ENCODE measurements at places on chromosomes 12 and 14.

GRCh38 chr12:94427501-94428381 lies 31.9 kb downstream of the CEP83 start:
- no peak for DNase-seq

DNA sequence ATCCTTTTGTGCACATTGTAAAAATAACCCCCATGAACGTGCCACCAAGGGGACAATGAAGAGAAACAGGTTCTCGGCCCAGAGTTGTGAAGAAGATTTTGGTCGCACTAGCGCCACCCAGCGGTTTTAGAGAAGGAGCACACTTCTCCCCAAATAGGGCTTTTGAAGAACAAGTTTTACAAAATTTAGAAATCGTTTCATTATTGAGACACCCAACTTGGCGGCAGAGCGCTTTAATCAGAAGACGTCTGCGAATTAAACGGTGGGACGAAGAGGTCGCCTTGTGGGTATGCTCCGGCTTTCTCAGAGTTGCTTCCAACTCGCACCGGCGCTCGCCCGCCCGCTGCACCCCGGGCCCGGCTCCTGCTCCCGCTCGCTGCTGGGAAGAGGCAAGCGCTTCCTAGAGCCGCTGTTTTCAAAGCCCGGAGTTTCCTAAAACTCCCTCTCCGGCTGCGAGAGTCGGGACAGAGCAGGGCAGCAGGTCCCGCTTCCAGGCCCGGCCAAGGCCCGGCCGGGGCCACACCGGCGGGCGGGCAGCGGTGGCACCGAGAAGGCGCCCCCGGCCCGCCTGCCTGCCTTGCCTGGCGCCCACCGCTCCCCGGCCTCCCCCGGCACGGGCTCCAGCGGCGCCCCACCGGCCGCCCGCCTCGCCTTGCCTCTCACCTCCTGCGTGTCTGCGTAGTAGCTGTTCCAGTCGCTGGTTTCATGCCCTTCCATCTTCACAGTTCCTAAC lies 645 bp downstream of the FOXA1 start:
- DNase-seq = no peak

DNA sequence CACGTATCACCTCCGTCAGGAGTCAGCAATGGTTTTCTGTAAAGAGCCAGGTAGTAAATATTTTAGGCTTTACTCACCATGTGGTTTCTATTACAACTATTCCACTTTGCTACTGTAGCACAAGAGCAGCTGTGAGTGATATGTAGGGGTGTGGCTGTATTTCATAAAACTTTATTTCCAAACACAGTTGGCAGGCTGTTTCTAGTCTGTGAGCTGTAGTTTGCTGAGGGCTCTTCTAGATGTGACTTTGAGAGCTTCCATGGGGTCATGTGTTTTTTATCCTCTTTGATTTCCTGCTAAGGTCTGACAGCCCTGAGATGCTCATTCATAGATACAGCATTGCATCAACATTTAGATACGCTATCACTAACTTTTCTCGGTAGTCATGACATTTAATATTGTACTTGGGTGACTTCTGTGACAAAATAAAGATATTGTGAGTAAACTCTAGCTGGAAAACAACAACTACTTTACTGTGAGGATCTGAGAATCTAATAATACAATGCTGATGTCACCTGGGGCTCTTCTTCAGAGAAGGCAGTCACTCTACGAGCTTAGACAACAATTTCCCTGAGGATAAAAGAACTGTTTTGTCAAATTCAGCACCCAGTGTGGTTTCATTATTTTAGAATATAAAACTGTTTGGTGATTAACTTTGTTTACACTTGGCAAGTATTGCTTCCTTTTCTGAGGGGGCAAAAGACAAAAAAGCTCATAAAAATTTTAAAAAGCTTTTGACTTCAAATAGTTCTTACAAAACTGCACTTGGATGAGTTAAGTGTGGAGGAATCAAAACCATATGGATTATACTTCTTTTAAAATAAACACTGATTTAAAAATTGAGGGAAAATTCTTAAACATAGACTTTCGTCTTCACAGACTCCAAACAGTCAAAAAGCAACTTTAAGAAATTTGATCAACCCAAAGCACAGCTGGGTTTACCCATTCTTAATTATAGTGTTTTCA lies 231.2 kb upstream of the DCN start:
- DNase-seq = no peak

GRCh38 chr12:46835785-46836184 lies 10.0 kb upstream of the SLC38A4 start:
- DNase-seq = no peak

DNA sequence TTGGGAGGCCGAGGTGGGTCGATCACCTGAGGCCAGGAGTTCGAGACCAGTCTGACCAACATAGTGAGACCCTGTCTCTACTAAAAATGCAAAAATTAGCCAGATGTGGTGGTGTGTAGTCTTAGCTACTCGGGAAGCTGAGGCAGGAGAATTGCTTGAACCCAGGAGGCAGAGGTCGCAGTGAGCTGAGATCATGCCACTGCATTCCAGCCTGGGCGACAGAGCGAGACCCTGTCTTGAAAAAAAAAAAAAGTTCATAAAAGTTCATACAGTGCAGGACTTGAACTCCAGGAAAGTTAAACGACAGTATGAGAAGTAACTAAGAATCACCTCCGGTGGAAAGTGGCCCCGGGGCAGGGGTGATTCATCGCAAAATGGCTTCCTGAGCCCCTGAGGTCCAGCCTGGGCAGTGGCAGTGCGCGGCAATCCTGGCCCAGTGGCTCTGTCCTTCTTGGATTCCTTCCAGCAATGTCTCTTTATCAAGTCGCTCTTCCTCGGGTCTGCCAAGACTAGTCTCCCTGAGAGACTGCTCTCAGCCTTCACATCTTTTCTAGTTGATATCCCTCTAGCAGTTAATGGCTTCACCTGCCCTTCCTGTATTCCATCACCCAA lies 16.7 kb upstream of the MAP1LC3B2 start:
- DNase-seq = no peak

- no peak for DNase-seq
Observed at GRCh38 chr14:24331731-24332267, 3.1 kb downstream of the ADCY4 start.

DNA sequence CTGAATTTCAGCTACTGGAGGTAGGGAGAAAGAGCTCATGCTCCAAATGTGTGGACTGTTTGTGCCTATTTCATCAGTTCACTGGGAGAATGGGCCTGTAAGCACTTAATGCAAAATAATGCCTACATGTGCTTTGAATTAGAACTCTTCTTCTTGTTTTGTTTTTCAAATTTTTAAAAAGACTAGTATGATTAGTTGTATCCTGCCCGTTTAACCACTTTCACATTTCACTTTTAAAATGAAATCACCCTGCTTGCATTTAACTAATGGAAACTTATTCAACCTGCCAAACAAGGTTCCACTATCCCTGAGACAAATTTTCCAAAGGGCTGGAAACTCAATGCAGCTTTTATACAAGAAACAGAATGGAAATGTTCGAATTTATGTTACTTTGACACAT lies 79.7 kb downstream of the SAMD4A start:
- no peak for DNase-seq

Data from hypothalamus (tissue), 51 donors.